ENCODE measurements at places on chromosomes 2 and 18.

DNA sequence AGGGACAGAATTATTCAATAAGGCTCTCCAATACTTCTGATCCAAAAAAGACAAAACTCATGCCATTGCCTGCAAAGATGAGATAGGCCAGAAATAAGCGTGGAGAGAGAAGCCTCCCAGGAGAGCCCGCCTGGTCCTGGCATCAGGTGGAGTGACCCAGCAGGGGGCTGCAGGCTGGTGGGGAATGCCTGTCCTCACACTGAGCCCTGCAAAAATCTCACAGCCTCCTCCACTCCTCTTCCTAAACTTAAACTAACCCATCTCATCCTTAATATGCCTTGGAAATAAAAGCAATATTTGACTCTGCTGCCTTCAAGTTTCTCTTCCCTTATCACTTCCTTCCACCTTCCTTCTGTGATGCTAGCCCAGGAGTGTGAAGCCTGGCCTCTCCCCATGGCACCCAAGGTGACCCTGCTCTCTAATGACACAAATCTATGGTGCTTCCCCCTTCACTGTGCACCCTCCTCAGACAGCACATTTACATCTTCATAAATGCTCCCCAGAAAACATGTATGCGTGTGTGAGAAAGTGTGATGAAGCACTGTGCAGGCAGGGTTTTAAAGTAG lies 218.4 kb downstream of the ANAPC1 start:
- no peak for DNase-seq

- no peak for DNase-seq
These were observed 580.0 kb downstream of the SUCLG1 start for GRCh38 chr2:83879127-83879526.

- DNase-seq: no peak
These were observed 85.4 kb upstream of the ZEB2 start for GRCh38 chr2:144605231-144605840.

DNA sequence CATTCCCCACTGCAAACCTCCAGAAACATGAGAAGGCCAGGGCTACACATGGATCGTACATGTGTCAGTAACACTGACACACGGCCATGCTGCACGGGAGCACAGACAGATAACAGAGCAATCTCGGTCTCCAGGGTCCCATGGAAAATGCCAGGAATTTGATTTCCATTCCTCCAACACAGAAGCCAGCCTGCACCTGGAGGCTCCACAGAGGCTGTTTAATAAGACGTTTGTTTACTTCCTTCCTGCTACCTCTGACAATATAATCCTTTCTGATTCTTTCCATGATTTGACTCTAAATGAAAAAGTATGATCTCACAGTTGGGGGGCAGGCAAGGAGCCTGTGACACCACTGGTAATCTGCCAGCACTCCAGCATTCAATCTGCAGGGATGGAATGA lies 210.9 kb upstream of the DDX18 start:
- no peak for DNase-seq

DNA sequence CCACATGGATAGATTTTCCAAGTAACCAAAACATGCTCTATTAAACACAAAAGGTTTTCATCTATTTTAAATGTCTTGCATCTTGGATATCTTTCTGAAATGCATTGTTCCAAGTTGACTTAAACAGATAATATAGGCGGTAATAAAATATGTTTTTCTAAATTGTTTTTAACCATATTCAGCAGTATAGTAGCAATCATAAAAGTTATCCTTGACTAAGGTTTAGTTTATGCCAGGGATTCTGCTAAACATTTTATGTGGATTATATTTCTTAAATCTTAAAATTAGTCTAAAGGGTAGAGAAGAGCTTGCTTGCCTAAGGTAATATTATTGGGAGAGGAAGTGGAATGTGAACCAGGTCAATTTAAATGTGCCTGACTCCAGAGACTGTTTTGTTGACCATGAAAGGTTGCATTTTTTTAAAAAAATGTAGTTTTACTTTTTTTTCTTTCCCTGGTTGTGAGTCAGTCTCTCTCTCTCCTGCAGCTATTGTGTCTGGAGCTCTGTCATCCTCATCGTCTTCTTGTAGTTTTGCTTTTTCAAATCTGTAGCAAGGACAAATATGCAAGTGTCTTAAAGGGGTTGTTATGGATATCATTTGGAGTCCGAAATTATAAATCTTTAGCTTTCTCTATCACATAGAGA lies 309.1 kb upstream of the COL3A1 start:
- no peak for DNase-seq

DNA sequence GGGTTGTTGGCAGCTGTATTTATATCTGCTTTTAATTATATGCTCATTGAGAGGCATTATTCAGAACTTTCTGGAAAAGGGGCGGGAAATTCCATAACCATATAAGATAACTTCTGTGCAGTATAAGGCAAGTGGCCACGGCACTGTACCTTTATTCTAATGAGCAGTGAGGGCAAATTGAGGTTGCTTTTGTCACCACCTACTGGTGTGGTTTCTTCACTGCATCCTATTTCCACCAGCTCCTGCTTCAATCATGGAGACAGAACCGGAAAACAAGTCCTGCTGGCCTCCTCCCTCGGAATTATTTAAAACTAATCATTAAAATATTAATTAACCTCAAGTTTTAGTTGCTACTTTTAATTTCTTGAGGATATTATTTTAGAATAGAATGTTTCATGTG lies 759.4 kb downstream of the CBLN2 start:
- DNase-seq: no peak

DNA sequence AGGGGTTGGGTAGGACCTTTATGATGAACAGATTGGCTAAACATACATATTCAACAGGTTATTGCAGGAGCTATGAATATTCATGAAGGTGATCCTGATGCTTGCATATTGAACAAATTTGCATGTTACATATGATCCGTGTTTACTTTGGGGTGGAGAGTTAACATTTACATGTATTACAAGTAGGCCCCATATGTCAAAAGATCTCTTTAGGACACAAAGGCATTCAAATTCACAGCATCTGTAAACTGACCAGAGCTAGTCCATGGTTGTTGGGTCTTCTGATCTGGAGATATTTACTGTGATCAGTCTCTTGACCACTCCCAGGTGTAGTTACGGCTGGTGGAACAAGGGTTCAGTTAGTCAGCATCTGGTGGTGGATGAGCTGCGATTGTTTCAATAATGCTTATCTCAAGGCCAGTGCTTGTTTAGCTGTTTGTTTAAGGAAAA lies 80.4 kb downstream of the PMAIP1 start:
- DNase-seq: no peak

DNA sequence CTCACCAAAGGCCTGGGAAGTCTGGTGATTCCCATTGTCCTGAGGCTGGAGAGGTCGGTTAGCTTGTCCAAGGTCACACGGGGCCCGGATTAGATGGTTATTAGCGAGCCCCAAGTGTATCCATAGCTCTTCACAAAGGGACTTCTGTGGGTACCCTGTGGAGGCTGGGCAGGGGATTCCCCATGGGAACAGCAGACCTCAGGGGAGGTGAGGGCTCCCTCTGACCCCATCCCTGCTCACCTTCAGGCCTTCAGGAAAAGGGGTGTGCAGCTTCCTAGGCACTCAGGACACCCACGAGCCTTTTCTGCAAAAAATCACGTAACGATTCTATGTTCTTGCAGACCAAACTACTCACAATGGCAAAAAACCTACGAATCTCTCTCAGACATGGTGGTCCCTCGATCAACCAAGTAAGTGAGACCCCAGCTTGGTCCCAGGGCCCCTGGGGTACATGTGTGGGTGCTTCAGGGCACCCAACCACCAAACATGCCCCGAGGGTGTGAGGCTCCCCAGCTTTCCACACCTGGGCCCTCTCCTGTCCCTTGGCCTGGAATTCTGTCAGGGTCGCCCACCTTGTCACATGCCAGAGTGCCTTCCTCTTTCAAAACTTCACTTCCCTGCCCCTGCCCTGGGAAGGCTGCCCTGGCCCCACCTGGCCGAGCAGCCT lies 40.3 kb downstream of the PDIA6 start:
- no peak for DNase-seq

DNA sequence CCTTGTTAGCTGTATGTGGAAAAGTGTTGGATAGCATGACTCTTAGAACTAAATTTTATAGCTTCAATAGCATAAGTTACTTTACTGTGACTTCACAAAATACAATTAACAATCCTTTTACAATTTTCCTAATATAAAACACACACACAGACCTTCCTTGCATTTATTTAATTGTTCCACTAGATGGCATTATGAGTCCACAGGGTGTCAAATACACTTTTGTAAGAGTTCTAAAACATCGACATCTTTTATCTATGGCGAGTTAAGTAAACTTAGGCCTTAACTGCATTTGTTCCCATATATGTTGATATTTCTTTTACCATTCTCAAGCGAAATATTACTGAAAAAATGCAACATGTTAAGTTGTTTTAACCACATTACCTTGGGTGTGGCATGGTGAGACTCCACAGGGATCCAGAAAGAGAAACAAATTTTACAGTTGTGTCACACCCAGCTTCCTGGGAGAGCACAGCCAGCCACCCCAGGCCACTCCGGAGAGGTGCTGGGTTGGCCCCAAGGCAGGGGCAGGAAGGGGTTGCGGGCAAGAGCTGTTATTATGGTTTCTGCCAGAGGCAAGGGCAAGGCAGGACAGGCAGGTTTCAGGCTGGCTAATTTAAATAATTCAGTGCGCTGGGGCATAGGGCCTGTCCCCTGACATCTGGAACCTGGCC lies 312.4 kb upstream of the MC4R start:
- DNase-seq: no peak

DNA sequence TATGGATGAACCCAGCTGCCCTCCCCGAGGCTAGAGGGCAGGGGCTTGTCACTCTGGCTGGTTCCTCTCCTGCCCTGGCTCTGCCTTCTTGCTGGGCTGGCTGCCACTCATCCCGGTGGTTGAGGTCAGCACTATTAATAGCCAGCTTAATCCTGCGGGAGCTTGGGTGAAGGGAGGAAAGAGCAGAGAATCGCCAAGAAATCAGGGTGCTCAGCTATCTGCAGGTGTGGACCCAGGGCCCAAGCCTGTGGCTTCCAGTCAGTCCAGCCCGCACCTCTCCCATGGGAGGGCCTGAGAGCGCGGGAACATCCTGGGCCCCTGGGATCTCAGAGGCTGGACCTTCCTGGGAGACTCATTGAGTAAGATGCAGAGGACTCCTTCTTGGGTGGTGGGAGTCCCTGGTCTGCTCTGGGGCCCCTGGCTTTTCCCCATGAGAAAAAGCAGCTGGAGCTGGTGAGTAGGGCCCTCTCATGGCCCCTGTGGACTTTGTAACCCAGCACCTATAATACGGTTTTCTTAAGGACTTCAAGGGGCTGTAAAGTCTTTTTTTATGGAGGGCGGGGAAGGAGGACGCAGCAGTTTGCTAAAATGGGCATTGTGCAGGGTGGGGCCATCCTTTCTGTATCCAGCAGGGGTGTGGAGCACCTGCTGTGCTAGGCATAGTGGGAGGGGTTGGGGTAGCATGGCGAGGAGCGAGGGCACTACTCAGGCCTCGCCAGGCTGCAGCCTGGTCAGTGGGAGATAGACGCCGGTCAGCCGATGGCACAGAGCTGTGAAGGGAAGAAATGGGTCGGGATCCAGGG lies 27.4 kb upstream of the CNNM3 start:
- DNase-seq: no peak

- DNase-seq: no peak
These were observed 2102.3 kb upstream of the CELF4 start for GRCh38 chr18:39667905-39668304.

Measured in stimulated activated CD8-positive, alpha-beta memory T cell treated with anti-CD3 and anti-CD28 coated beads, Interleukin-12 subunit alpha, Interleukin-12 subunit beta, amount 100 ng/mL, for 4 hours (primary cell).